ENCODE measurements at places on chromosomes 1 and 21. TPM values are rescaled to one million over a fixed set of nuclear protein-coding genes. Genes with fewer than 3 reads are reported as not detected.

- no peak for DNase-seq
These were observed 13.1 kb downstream of the GPSM2 start for GRCh38 chr1:108889706-108890384.

- DNase-seq: no peak
These were observed 838.8 kb upstream of the ADAMTS5 start for GRCh38 chr21:27805696-27806095.

DNA sequence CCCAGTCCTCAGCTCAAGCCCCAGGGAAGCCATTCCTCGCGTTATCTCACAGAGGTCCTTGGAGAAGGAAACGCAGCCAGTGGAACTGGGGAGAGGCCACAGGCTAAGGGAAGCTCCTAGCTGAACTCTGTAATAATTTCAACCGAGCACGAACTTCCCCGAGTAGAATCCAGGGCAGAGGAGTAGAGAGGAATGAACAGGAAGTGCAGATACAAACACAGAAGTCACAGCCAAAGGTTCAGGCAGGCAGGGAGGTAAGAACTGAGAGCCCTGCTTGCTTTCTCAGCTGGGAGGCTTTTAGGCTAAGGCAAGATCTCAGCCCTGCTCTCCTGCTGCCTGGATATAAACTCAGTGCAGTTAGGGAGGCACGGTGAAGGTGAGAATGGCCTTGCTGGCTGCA, 23.7 kb downstream of the WARS2 start:
- DNase-seq: no peak

DNA sequence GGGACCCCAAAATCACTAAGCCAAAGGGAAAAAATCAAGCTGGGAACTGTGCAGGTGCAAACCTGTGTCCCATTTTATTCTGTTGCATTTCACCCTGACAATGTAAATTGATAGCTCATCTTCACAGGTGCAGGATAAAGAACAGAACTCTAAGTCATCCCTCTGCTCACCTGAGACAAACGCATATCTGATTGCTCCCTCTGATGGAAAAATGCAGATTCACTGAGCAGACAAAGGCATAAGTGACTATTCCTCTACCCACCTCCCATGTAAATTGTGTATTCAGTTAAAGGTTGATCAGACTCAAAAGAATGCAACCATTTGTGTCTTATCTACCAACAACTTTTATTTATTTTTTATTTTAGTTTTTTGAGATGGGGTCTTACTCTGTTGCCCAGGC, 644.2 kb downstream of the PTPRU start:
- DNase-seq: no peak

- DNase-seq: no peak
These were observed 105.7 kb downstream of the NME7 start for GRCh38 chr1:169261884-169262283.

DNA sequence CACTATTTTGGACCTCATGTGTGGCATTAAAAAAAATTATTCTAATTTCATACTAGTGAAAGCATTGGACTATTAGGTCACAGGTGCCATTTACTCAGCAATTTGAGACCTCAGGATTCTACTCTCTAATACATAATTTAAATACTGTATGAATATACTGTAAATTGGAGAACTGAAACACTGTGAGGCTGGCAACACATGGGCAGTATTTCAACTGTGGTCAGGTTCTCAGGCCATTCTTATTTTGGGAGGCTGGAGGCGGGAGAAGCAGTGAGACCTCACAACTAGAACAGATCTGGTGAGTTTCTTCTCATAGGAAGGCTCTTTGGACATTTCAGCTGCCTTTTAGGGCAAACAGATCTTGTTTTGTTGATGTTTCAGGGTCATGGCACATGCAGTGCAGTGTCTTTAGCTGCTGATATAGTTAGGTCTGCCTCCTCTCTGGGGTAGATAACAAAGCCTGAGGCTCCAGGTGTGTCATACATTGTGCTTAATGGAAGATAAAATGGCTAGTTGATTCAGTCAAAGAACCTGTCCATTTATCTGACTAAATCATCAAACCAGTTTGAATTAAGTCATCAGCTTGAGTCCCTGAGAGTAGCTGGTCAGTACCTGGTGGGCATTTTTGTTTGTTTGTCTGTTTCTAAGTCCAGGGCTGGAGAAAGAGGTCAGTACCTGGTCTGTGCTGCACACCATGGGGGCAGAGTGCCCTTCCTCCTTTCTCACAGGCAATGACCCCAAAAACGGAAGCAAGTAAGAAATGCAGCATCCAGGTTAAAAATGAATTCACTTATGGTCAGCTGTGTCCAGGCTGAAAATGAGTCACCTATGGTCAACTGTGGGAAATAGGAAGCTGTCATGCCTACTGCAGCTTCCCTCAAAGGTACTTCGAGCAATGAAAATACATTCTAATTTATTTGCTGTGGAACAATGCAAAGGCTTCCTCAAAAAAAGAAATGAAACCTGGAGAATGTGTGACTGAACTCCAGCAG, 216.2 kb downstream of the SDCCAG8 start:
- DNase-seq: no peak

GRCh38 chr1:22291494-22291893, 148.6 kb upstream of the WNT4 start:
- DNase-seq: no peak

DNA sequence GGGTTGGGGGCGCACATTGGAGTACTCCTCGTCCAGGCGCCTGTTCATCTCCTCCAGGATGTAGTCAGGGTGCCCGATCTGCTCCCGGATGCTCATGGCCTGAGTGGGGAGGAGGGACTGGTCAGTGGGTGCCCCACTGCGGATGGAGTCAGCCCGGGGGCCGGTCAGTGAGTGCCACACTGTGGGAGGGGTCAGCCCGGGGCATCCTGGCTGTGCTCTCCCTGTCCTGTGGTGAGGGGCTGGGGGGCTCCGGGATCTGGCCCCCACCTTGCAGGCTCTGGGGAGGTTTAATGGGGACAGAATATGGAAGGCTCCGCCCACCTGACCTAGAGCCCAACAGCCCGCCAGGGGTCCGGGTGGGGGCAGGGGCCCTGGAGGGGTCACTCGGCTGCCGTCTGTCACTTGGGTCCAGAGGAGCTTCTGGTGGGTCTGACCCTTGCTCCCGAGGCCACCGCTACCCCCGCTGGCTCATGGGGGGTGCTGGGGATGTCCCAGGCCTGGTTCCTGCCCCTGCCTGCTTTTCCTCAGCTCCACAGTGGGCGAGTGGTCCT, 8.8 kb downstream of the PRXL2B start:
- no peak for DNase-seq

- no peak for DNase-seq
These were observed 58.7 kb upstream of the PTGS2 start for GRCh38 chr1:186738926-186739325.

GRCh38 chr21:38831526-38832467, 26.1 kb downstream of the ETS2 start:
- DNase-seq: no peak

DNA sequence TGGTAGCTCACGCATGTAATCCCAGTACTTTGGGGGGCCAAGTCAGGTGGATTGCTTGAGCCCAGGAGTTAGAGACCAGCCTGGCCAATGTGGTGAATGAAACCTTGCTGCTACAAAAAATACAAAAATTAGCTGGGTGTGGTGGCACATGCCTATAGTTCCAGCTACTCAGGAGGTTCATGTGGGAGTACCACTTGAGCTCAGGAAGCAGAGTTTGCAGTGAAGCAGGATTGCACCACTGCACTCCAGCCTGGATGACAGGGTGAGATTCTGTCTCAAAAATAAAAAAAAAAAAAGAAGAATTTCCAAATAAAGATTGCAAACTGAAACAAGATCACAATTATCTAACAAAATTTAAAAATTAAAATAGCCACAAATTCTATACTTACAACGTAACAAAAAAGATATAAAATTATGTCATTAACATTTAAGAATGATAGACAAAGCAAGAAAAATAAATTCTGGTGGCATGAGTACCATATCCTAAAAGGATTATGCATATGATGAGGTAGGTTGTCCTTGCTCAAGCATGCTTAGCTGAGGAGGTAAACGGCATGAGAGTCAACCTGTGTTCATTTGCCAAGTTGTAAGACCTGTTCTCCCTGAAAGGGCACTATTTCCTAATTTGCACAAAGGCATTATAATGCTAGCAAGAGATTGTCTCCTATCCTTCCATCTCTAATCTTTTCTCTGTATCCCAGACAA, 20.2 kb downstream of the IPP start:
- DNase-seq: peak; percentile 17

GRCh38 chr1:205971082-205971481, 27.8 kb upstream of the SLC26A9 start:
- DNase-seq: no peak

DNA sequence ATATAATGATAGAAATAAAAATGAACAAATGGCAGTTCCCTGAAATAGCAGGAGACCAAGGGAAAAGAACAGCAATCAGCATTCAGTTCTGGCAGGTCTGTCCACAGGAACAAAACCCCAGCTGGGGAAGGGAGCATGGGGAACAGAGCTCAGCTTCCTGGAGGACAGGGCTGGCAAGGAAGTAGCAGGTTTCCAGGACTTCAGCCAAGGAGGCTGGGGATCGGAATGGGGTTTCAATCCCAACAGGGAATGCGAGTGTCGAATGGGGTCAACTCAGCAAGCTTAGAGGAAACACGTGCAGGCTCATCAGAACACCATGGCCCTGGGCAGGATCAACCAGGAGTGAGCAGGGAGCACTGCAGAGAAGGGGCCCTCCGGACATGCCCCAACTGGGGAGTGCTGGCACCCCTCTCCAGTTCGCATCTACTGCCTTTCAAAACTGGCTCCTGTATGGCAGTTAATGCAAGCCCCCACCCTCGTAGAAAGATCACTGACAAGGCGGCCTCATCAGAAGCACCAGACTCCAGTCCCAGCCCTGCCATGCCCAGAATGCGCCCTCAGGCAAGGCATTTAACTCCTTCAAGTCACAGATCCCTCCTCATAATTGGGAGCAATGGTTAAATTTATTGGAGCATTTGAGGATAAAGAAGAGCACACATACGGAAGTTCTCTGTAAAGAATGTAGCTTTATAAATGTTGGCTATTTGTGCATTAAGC, 72.4 kb downstream of the SEC16B start:
- no peak for DNase-seq

DNA sequence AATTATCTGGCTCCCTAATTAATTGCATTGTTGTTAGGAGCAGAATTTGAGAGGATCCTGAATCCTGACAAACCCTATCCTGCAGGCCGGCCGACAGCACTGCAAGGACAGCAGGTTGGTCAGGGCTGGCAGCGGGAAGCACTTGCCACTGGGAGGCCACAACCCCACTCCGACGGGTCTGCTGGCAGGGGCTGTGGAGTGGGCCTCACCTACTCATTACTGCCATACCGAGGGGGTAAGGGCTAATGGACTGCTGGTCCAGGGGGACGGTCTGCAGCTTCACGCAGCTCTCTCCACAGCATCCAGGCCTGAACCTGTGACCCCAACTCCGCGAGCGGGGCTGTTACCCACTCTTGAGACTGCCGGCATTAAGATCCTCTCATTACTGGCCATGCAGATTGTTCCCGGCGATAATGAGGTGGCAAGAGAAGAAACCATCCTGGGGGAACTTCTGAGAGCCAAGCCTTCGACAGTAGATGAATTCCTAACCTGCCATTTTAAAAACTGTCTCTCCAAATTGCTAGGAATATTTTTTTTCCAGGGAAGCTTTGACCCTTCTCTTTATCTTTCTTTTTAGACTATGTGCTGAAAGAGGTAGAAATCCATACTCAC, 501.3 kb downstream of the OMA1 start:
- DNase-seq: no peak

- DNase-seq: no peak
These were observed 64.1 kb upstream of the TBX15 start for GRCh38 chr1:119052267-119052666.

GRCh38 chr1:230699716-230700115, 14.2 kb downstream of the AGT start:
- DNase-seq: no peak

DNA sequence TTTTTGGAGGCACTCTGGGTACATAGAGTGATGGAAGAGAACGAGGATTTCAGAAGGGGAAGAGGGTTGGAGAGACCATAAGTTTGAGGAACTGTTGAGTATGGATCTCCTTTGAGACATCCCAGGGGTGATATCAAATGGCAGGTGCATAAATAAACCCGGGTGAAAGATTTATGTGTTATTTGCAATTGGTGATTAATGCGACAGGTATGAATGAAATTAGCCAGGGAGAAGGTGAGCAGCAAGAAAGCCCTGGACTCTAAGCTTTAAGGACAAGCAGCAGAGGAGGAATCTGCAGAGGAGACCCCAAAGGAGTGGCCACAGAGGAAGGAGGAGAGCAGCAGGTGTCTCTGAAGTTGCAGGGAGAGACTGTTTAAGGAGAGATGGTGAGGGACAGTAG, 8.8 kb upstream of the REN start:
- DNase-seq: no peak

DNA sequence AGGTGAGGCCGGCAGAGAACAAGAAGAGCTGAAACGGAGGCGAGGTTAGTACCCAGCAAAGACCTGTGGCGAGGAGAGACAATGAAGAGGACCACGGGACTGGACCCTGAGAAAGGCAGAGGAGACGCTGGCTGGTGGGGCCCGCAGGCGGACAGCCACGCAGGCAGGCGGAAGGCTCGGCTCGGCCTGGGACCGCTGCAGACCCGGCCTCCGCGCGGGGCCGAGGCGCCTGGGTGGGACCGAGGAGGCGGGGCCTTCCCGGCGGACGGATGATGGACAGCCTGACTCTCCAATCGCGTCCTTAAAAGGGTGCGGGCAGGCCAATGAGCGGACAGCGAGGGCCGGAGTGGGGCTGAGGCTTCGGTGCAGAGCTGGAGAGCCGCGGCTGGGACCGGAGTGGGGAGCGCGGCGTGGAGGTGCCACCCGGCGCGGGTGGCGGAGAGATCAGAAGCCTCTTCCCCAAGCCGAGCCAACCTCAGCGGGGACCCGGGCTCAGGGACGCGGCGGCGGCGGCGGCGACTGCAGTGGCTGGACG, at the start of gene MPZL1:
Gene MPZL1 (plus strand): TSS at position 366 of the 535 bp plus-strand sequence. CDS start 170 bp downstream, outside the sequence.
- no peak for DNase-seq

Gene RIPK4
- 15.7 TPM for polyA plus RNA-seq

Gene DIO1
- 3.8 TPM for polyA plus RNA-seq

Gene CCDC30
- polyA plus RNA-seq: 15.4 TPM

Gene APH1A
- polyA plus RNA-seq: 198 TPM

Gene RNF186
- polyA plus RNA-seq: 0.43 TPM

Gene CATSPERE
- 1.2 TPM for polyA plus RNA-seq

Gene CASZ1
- polyA plus RNA-seq: 22.5 TPM

All from left renal cortex interstitium (tissue), 4 donors.